ENCODE measurements at places on chromosomes 7 and 10.

GRCh38 chr10:78196964-78197363 is 163.3 kb downstream of the RPS24 start:
- DNase-seq: no peak

GRCh38 chr10:72335394-72336258 is 19.1 kb downstream of the DNAJB12 start:
- no peak for DNase-seq

DNA sequence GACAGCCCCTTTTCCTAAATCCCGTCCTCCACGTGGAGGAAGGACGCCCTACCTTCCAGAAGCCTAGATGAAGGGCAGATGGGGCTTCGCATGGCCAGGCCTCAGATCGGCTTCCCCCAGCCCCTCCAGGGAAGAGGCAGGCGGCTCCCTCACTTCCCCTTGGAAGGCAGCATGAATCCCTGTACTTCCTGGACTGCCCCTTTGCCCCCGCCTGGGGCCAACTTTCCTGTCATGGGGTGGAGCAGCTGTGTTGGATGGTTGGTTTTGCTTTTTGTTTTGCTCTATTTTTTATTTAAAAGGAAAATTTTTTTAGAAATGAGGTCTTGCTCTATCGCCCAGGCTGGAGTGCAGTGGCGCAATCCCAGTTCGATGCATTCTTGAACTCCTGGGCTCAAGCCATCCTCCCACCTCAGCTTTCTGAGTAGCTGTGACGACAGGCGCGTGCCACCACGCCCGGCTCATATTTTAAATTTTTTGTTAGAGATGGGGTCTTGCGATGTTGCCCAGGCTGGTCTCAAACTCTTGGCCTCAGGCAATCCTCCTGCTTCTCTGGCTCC is 27.2 kb downstream of the GTF2IRD1 start:
- no peak for DNase-seq

DNA sequence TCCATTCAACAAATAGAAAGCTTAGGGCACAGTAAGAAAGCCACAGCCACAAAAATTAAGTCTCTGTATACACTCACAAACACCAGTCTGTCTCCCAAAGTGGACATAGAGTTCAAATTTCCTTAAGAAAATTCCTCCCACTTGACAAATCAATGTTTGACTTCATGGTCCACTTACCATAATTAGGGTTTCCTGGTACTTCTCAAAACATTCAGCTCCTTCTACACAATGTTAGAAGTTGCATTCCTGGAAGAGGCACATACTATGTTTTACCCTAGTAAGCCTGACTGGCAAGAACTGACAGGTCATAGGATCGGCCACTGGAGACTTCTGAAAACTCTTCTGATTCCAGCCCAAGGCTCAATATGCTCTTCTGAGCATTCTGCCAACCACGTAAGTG is 70.5 kb downstream of the CPXM2 start:
- no peak for DNase-seq

GRCh38 chr10:88804083-88804812 is 1.7 kb downstream of the LIPM start:
- no peak for DNase-seq

All from hematopoietic multipotent progenitor cell treated with erythropoietin and hydrocortisone succinate and interleukin-3 and kit ligand, for 15 days (in vitro differentiated cells).